ENCODE measurements at places on chromosomes 11 and 22. TPM values are rescaled to one million over a fixed set of nuclear protein-coding genes. Genes with fewer than 3 reads are reported as not detected.
A peak's percentile ranks its signal among the peaks of the same experiment; 100 is the strongest.

GRCh38 chr22:27308513-27308912 lies 493.0 kb downstream of the MN1 start:
- no peak for DNase-seq

GRCh38 chr11:1820463-1821325 lies 14.1 kb upstream of the SYT8 start:
- no peak for DNase-seq

DNA sequence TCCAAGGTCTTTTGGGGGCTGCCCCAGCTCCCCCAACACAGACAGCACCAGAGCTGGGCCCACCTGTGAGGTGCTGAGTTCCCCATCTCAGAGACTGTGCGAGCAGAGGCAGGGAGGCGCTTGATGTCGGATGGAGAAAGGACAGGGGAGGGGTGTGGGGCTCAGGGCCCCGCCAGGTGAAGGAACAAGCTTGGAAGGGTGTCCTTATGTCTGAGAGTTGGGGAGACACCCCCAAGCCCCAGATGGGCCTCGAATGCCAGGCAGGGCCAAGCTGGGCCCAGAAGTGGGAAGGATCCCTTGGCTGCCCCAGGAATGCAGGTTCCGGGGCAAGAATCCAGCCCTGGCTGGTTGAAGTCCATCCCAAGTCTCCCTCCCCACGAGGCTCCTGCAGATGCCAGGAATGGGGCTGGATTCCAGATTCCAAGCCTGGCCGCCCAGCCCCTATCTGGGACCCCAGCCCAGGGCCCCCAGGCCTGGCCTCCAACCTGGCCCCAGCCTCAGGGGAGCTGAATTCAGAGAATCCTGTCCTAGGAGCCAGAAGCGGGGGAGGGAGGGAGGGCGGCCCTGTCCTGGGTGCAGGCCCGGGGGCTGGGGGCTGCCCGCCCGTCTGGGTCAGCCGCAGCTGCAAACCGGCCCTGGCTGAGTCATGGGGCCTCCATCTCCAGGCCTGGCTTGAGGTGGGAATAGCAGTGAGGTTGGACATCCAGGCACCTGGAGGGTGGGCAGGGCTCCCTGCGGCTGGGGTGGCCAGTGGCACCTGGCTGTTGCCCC lies 50.9 kb downstream of the CDKN1C start:
- no peak for DNase-seq

- DNase-seq = no peak
These were observed at the start of gene OR6A2 for GRCh38 chr11:6799402-6799801. OR6A2 (minus strand) TSS chr11:6799689; CDS start chr11:6795708, 3,981 bp downstream.

GRCh38 chr11:42524534-42525227 lies 787.1 kb upstream of the API5 start:
- DNase-seq = peak; percentile 56

GRCh38 chr11:105719073-105719822 lies 109.4 kb downstream of the GRIA4 start:
- no peak for DNase-seq

GRCh38 chr11:43872995-43873394 lies 7.6 kb upstream of the ALKBH3 start:
- no peak for DNase-seq

DNA sequence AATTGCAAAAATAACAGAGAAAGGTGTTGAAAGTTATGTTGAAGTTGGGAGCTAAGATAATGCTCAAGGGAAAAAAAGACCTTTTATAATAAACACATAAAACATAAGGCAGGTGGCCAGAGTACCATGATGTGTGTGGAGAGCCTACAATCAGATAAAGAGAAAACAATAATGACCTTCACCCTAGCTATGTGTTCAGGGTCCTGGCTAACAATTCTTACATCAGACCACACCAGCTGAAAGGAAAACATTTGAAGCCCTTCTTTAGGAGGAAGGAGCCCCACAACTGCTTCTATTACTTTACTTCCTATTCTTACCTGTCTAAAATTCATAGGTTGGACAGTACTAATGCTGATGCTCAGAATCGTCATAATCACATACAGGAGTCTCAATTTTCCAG lies 2.5 kb downstream of the TSG101 start:
- DNase-seq = no peak

DNA sequence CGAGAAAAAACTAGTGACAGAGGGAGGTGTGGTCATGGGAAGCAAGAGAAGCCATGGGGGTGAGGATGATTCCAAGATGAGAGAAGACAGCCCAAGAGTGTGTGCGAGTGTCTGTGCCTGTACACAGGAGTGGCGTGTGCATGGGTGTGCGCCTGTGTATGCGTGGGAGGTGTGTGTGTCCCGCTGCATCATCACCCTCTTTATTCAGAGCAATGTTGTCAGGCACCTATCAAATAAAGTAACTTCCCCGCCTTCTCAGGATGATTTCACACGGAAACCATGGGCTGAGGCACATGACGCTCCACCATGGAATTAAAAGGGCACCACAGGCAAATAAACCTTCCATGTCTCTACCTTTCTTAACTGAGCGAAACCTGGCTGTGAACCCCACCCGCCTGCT lies 24.6 kb downstream of the MS4A10 start:
- no peak for DNase-seq

- DNase-seq = no peak
These were observed 40.5 kb downstream of the LRRC32 start for GRCh38 chr11:76629853-76630599.

GRCh38 chr11:44286268-44286880 lies 23.6 kb downstream of the ALX4 start:
- no peak for DNase-seq

- no peak for DNase-seq
These were observed 86.5 kb upstream of the B3GAT1 start for GRCh38 chr11:134498326-134499139.

The OR52N4 gene
- polyA plus RNA-seq = not detected

The C22orf42 gene
- not detected for polyA plus RNA-seq

The ISX gene
- 0.45 TPM for polyA plus RNA-seq

The TRIM77 gene
- not detected for polyA plus RNA-seq

Measured in right lung (tissue), 10 donors.